ENCODE measurements at places on chromosomes 1 and 21.

DNA sequence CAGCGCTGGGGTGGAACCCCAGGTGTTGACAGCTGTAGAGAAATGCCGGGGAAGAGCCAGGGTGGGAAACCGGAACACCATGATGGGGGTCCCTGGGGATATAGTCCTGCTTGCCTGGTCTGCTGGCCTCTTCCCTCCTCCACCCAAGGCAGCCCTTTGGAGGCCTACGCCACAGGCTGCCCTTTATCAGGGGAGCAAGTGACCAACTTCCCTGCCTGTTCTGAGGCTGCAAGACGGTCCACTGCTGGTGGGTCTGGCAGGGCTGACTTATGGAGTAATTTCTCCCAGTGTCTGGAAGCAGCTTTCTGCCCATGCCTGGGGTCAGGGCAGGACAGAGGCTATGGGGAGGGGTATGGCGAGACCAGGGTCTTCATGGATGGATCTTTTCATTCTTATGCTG lies 50.8 kb upstream of the EDN2 start:
- no peak for DNase-seq

- no peak for DNase-seq
Measured at GRCh38 chr1:154193821-154194220, 1.9 kb upstream of the TPM3 start.

DNA sequence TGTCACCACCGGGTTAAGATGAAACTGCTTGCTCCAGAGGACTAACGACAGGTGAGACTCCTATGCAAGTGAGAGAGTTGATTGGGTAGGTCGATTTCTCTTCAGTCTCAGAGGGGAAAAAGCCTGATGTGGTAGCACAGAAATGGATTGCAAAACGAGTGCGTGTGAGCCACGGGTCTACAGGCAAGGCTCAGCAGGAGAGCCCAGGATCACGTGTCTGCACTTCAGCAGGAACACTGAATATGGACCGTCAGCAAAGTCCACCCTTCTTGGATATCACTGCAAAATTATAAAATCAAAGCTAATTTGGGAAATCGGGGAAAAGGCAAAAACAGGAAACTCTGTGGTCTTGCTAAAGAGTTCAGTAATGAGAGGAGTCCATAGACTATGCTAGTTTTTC lies 107.7 kb upstream of the ZNF648 start:
- no peak for DNase-seq

GRCh38 chr1:244347942-244348341 lies 103.8 kb downstream of the ADSS2 start:
- DNase-seq, result no peak

DNA sequence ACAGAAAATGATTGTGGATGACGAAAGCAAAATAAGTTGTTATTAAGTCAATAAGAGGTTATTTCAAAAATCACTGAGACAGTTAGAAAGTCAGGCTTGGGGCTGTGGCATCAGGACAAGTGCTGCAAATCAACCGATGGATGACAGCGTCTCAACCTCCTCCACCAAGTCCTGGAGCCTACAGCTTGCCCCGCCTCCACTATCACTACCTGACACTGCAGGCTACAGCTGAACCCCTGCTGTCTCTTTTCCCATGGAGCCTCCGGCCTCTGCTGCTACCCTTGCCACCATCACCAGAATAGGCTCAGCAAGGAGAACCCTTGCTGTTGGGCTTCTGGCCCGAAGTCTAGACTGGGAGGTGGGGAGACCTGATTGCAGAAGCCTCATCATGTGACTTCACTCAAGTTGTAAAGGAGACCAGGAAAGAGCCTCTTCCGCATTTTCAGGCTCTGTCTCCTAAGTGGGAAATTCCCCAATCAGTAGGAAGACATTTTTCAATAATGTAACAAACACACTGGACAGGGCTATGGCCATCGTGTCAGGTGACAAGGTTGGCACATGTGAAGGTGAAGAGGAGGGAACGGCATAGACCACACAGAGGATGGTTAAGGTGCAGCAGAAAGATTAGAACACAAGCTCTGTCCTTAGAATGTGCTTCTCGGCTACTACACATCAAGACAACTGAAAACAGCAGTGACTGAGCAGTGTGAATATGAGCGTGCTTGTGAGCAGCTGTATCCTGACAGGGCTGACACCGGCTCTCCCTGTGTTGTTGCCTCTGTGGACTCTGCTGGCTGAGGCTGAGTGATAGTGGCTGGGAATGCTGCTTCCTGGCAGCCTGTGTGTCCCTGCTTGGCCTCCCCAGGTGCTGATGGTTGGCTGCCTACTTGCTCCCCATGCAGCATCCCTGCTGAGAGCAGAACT lies 660.7 kb downstream of the PTPRU start:
- DNase-seq, result no peak

DNA sequence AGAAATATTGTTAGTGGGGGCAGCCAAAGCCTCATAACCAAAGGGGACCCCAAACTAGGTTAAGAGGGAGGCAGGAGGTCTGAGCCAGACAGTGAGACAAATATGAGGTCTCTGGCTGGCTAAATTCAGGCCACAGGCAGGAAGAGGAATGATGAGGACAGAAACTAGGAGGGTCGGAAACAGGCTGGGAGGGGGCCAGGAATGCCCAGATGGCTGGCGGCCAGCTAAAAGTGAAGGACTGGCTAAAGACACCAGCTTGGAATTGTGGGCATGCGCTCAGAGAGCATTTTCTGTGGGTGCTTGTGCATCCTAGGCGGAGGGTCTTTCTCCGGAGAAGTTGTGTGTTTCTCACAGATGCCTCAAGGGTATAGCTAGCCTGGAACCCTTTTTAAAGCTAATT lies 77.0 kb downstream of the PGM1 start:
- DNase-seq, result no peak

GRCh38 chr1:76669624-76670315 lies 197.5 kb upstream of the ST6GALNAC5 start:
- DNase-seq, result no peak

GRCh38 chr1:160741612-160742348 lies 2.7 kb downstream of the SLAMF7 start:
- DNase-seq, result no peak

Measured in naive B cell (primary cell).